H9 (cell line): ENCODE measurements at places on chromosomes 11 and 22. TPM values are rescaled to one million over a fixed set of nuclear protein-coding genes. Genes with fewer than 3 reads are reported as not detected.

Gene PAMR1
- total RNA-seq = 2.4 and 2.9 TPM in 2 replicates

Gene LDLRAD3
- 11.5 and 12.1 TPM in 2 replicates for total RNA-seq

Gene HYLS1
- 8.0 and 8.6 TPM in 2 replicates for total RNA-seq

Gene RFPL3
- not detected in 2 replicates for total RNA-seq

Gene SLC6A5
- not detected in 2 replicates for total RNA-seq
